ENCODE measurements at places on chromosomes 1 and 21. TPM values are rescaled to one million over a fixed set of nuclear protein-coding genes. Genes with fewer than 3 reads are reported as not detected.

DNA sequence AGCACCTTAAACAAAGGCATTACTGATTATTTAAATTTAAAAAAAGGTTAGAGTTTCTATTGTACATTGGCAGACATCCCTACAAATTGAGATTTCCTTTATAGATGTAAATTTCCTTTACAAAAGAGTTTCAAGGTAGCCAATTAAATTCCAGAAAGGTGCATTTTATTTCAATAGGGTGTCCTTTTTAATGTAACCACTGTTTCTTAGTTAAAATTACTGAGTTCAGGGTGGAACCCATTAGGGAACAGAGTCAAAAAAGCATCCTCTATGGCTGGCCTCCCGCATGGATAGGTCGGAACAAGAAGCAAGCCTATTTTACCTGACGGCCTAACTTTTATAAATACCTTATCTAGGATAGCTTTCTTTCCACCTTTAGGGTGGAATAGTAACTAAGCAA lies 24.4 kb downstream of the TCP10L start:
- no peak for DNase-seq
- no peaks in the 10 kb centered on the region for H3K36me3 ChIP-seq
- no peak overlapping the region for H3K27ac ChIP-seq
- H3K4me1 ChIP-seq: no peaks in the 10 kb centered on the region
- no peaks in the 10 kb centered on the region for H3K27me3 ChIP-seq
- no peak overlapping the region for H3K4me3 ChIP-seq

GRCh38 chr1:211501711-211502400 lies 9.9 kb upstream of the RD3 start:
- no peak overlapping the region for H3K4me3 ChIP-seq
- DNase-seq: no peak
- no peaks in the 10 kb centered on the region for H3K27me3 ChIP-seq
- H3K27ac ChIP-seq: no peak overlapping the region
- H3K4me1 ChIP-seq: no peaks in the 10 kb centered on the region

- no peak for DNase-seq
- H3K27me3 ChIP-seq: no peaks in the 10 kb centered on the region
Observed at GRCh38 chr1:239233626-239234025, 152.7 kb upstream of the CHRM3 start.

The RGS8 gene
- total RNA-seq: 1.2 TPM

GRCh38 chr1:156075162-156075561 lies 7.1 kb downstream of the MEX3A start:
- no peak for DNase-seq
- H3K27ac ChIP-seq: no peak overlapping the region
- H3K4me1 ChIP-seq: no peaks in the 10 kb centered on the region
- no peaks in the 10 kb centered on the region for H3K36me3 ChIP-seq
- H3K4me3 ChIP-seq: no peak overlapping the region
- H3K27me3 ChIP-seq: no peaks in the 10 kb centered on the region

DNA sequence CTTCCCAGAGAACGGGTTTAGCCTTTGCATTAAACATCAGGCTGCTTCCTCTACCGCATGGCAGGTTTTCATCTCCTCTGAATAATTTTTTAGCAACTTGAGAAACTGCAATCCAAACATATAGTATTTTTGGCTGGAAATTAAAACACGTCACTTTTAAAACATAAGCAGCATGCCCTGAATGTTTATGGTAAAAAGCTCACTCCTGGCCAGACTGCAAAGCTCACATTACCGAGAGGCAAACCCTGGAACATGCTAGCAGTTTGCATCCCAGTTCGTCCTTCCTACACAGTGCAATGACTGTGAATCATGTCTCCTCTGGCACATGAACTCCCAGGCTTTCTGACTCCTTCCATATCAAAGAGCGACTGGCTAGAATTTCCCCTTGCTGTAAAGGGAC lies 312.3 kb downstream of the RRAGC start:
- H3K4me3 ChIP-seq: no peak overlapping the region
- no peak for DNase-seq
- H3K4me1 ChIP-seq: no peaks in the 10 kb centered on the region
- H3K36me3 ChIP-seq: no peaks in the 10 kb centered on the region
- peaks cover 5% of the 10 kb centered on the region for H3K27me3 ChIP-seq

The HSD3B1 gene
- total RNA-seq: not detected

The PRXL2B gene
- 16.9 TPM for total RNA-seq

The SCCPDH gene
- total RNA-seq: 180 TPM

The NMNAT1 gene
- total RNA-seq: 7.5 TPM

GRCh38 chr1:221087919-221088318 lies 208.7 kb downstream of the HLX start:
- H3K27me3 ChIP-seq: no peaks in the 10 kb centered on the region
- no peaks in the 10 kb centered on the region for H3K4me1 ChIP-seq
- no peak for DNase-seq
- H3K27ac ChIP-seq: no peak overlapping the region

- no peak overlapping the region for H3K27ac ChIP-seq
- no peaks in the 10 kb centered on the region for H3K4me1 ChIP-seq
- H3K36me3 ChIP-seq: no peaks in the 10 kb centered on the region
- no peaks in the 10 kb centered on the region for H3K27me3 ChIP-seq
- peak; percentile 37 for DNase-seq
- H3K4me3 ChIP-seq: no peak overlapping the region
Observed at GRCh38 chr1:38038861-38039260, 7.7 kb downstream of the POU3F1 start.

The IL10 gene
- total RNA-seq: 5.7 TPM

- H3K4me1 ChIP-seq: peaks cover 29% of the 10 kb centered on the region
- no peaks in the 10 kb centered on the region for H3K36me3 ChIP-seq
- H3K4me3 ChIP-seq: peak overlapping the region; percentile 69
- H3K27ac ChIP-seq: peak overlapping the region; percentile 96
Observed at GRCh38 chr1:23168079-23168444, 594 bp downstream of the LUZP1 start.

GRCh38 chr1:27350663-27351540 lies 9.1 kb downstream of the SYTL1 start:
- H3K4me3 ChIP-seq: no peak overlapping the region
- peaks cover 4% of the 10 kb centered on the region for H3K27me3 ChIP-seq
- peaks cover 21% of the 10 kb centered on the region for H3K36me3 ChIP-seq
- H3K27ac ChIP-seq: no peak overlapping the region

DNA sequence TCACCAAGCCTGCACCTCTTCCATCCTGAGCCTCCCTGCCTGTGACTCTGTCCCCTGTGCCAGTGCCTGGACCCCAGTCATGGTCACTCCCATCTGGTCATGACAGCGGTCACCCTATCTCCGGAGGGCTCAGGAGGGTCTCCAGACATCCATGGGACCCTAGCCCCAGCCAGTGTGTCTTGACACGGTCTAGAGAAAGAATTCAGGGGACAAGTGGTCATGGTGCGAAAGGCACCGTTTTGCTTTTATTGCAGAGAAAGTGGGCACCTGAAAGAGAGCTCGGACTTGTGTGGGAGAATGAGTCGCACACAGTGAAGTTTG lies 4.7 kb upstream of the RIPK4 start:
- peaks cover 52% of the 10 kb centered on the region for H3K27me3 ChIP-seq
- H3K36me3 ChIP-seq: no peaks in the 10 kb centered on the region
- H3K4me3 ChIP-seq: no peak overlapping the region
- DNase-seq: no peak
- no peak overlapping the region for H3K27ac ChIP-seq

The TAS1R1 gene
- not detected for total RNA-seq

- H3K36me3 ChIP-seq: no peaks in the 10 kb centered on the region
- no peak overlapping the region for H3K4me3 ChIP-seq
- no peaks in the 10 kb centered on the region for H3K4me1 ChIP-seq
- no peak for DNase-seq
Observed at GRCh38 chr1:4328402-4329071, 325.9 kb upstream of the AJAP1 start.
